Coronary artery (tissue), 2 donors: ENCODE measurements at places on chromosomes 3 and 15.

DNA sequence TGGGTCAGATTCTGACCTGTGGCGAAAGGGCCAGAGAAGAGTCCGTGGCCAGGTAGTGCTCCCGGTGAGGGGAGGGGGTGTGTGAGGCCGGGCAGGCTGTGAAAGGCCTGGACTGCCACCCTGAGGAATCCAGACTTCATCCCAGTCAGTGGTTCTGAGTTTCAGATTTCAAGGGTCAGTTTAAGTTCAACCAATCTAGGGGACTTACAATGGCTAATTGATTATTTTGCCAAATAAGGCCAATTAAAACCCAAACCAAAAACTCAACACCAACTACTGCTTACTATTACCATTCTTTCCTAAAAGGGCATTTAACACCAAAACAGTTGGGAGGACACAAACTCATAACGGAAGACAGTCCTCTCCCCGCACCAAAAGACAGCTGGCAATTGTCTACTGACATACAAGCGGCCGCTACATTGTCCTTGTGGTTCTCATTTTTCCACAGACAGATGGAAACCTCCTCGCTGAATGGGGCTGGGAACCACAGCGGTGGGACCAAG is 30.5 kb downstream of the TMEM44 start:
- DNase-seq = no peak

- no peak for DNase-seq
Measured at GRCh38 chr3:46955157-46955556, 21.4 kb downstream of the CCDC12 start.

DNA sequence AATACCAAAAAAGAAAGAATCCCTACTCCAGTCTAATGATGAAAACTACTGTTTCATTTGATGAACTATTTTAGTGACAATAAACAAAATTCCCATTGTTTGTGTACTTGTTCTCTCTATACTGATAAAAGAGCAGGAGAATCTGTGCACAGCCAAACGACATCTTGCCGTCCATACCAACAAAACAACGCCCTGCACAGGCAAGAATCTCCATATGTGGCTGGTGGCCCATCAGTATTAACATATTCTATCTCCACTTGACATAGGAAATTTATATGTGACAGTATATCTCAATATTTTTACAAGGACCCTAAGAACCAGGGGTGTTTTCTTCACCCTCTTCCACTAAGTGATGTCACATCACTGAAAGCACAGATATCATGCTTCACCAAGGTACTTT is 279.5 kb downstream of the ULK4 start:
- DNase-seq = no peak

DNA sequence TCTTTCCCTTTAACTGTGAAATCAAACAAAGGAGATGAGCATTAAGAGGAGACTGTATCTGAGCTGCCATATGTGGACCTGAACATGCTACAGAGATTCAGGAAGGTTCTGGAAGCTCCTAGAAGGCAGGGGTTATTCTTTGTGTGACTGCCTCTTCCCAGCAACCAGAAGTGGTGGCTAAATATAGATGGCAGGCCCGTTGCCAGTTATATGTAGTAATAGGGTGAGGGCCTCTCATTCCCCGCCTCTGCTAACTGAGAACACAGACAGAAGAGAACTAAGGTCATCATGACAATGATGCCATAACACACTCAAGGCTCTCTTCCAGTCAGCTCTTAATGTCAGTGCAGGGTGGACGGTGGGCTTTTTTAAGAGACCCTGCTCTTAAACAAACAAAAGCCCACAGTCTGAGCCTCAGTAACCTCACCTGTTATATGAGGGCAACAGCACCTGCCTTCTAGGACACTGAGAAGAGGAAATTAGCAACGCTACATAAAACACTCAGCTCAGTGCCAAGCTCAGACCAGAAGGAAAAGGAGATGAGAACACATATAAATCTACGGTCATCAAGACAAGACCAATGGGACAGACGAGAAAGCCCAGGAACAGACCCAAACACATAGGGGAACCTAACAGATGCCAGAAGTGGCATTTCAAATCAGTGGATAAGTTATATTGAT is 22.3 kb downstream of the CFAP92 start:
- no peak for DNase-seq

- no peak for DNase-seq
Measured at GRCh38 chr15:42153874-42154211, 2.6 kb downstream of the PLA2G4F start.

- no peak for DNase-seq
Measured at GRCh38 chr3:853489-853888, 239.3 kb upstream of the CNTN6 start.

DNA sequence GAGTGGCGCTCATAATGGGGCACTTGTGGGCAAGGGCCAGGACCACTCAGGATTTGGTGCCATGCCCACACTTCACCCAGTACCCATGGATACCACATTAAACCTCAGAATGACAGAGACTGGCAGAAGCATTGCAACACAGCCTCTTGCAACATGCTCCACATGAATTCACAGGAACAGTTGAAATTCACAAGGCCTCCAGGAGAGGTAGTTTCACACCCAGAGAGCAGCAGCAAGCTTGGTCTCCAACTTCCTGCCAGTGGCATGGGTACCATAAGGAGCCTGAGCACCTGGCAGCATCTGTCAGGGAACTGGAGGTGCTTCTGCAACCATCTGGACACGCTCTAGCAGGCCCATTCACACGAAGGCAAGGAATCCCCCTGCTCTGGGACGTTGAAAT is 101.0 kb downstream of the OSBPL10 start:
- no peak for DNase-seq

DNA sequence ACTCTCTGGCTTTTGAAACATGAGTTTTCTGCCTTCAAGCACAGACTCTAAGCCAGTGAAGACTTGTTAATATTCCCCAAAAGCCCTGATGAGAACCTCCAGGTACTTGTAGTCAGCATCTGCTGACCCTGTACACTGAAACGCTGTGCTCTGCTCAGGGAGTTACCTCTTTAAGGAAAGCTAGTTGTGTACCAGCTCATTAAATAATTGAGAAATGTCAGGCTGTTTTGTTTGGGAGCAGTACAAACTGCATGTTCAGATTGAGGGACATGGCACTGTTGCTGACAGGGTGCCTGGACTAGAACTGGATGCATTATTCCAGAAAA is 21.7 kb downstream of the UPK1B start:
- DNase-seq = no peak

DNA sequence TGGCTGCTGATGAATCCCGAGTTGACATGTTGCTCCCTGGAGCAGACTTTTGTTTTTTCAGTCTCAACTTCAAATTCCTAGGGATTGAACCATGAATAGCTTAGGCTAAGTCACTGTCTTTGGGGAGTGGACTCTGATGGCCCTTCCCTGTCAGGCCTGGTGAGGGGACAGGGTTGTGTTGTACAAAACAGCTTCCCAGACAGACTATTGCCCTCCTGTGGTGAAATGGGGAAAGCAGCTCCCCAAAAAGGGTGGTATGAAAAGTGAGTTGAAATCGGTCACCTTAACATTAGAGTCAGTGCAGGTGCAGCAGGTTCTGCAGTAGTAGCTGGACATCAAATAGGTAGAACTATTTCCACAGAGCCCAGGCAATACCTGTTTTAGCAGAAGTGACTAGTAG is 775.6 kb downstream of the ROBO2 start:
- DNase-seq = no peak

GRCh38 chr3:25582242-25582641 is 82.5 kb downstream of the TOP2B start:
- DNase-seq = no peak

- DNase-seq = no peak
Measured at GRCh38 chr3:102301155-102301880, 133.5 kb upstream of the ZPLD1 start.

GRCh38 chr15:98009169-98009568 is 48.7 kb downstream of the ARRDC4 start:
- DNase-seq = no peak

GRCh38 chr15:75114327-75114726 is 87.4 kb upstream of the C15orf39 start:
- no peak for DNase-seq

- DNase-seq = peak; percentile 88
Measured at GRCh38 chr3:184314700-184315542, 515 bp downstream of the EIF4G1 start.

DNA sequence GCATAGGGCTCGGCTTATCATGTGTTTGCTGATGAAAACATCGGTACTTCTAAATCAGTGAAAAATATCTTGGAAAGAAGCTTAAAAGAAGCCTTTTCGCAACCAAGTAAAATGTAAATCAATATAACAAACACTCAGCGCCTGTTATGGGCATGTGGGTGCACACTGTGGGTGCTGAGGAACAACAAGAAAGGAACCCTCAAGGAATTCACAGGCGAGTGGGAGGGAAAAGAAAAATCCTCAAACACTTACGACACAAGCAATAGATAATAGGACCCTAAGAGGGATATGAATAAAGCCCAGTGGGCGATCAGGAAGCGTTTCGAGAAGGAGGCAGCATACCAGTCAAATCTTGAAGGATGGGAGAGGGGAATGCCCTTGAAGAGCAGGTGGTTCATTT is 21.9 kb downstream of the GLDN start:
- no peak for DNase-seq

DNA sequence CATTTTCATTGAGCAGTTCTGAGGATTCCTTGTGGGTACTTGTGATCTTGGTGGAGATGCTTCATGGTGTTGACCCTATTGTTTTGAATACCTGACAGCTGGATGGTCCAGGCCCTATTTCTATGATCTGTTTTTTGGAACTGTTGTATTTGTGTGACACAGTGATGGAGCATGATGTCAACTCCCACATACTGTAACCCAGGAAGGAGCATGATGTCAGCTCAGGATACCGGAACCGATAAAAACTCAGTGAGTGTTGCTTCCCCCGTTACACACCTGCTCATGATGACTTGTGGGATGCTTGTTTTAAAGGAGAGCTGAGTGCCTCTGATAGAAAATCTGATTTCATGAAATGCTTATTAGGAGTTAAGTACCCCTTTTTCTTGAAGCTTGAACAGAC is 45.1 kb downstream of the ZBTB38 start:
- no peak for DNase-seq

DNA sequence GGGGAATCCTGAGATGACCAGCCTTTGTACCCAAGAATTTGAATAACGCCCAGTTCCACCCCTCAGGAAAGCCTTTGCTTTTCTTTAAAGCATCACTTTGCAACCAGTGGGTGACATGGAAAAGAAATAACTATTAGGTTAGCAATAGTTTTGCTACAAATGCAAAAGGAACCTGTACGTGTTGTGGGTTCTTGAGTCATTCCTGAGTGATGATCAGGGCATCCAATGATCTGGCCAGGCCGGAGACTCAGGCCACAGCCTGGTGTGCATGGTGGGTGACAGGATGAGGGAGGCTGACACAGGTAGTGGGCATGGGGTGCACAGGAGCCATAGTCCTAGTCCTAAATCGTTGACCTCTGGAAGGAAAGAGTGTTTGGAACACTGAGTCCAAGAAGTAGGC is 321.4 kb upstream of the IL12A start:
- no peak for DNase-seq

DNA sequence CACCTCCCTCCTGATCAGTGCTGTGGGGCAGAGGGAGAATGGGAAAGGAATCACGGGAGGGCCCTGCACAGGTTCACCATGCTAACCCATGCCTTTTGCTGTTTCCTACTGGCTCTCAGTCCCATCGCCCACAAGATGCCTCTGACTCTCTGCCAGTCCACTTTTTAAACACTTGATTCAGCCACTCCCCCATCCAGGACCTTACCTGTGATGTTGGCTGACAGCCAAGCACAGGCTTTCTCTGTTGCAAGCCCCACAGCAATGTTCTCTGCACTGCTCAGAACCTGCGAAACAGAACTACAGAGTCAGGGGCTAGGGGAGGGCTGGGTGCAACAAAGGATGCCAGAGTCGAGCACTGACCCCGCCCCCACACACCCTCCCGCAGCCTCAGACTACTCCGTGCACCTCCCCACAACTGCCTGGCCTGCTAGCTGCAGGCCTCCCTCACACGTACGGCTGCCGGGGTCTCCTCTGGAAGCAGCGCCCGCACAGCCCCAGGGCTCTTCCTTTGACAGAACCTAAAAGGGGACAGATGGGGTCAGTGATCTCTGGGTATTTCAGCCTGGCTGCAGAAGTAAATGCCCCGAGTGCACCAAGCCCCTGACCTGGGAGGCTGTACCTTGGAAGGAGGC is 9.1 kb downstream of the CDAN1 start:
- DNase-seq = no peak

GRCh38 chr3:197371591-197372046 is 73.2 kb upstream of the DLG1 start:
- DNase-seq = no peak

- no peak for DNase-seq
Measured at GRCh38 chr15:61226361-61227256, 2.5 kb downstream of the RORA start.

- DNase-seq = no peak
Measured at GRCh38 chr3:127800508-127800907, 21.8 kb downstream of the MGLL start.
